ENCODE measurements at places on chromosomes 7 and 10. TPM values are rescaled to one million over a fixed set of nuclear protein-coding genes. Genes with fewer than 3 reads are reported as not detected.

Gene PPP1R3A
- total RNA-seq: 24.2 TPM

Gene PILRA
- total RNA-seq: 3.1 TPM

Gene CHST12
- 25.6 TPM for total RNA-seq

Gene ERVW-1
- not detected for total RNA-seq

Gene SOSTDC1
- total RNA-seq: 1.7 TPM

Gene ZCCHC24
- total RNA-seq: 56.5 TPM

Gene GRID2IP
- 0.24 TPM for total RNA-seq

Gene HYCC1
- 99.3 TPM for total RNA-seq

Gene DNAJC12
- total RNA-seq: 6.7 TPM

Gene LSM8
- 48.2 TPM for total RNA-seq

Gene WIPF3
- total RNA-seq: 1.3 TPM

DNA sequence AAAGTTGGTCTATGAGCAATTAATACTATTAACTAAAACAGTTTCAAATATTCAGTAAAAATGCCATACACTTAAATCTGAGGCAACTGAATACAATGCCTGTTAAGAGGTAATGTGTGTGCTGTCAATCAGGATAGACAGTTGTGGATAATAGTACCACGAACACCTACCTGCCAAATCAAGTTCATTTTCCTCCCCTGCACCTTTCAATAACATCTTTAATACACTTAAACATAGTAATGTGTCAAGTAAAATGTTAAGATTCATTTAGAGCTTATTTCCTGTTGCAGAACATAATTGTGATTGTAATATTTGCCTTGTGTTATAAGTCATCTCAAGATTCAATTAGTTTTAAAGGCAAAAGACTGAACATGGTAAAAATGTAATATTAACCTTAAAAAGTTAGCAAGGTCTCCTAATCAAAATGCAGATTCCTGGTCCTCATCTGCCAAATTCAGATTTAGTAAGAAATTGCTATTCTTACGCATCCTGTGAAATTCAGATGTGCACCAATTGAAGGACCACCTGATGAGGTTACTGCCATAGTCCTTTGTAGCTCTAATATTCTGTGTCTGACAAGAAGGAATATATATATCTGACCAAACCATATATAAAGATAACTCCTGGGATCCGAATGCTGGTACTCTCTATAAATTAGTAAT lies 37.1 kb downstream of the COL1A2 start:
- DNase-seq: peak; percentile 65

DNA sequence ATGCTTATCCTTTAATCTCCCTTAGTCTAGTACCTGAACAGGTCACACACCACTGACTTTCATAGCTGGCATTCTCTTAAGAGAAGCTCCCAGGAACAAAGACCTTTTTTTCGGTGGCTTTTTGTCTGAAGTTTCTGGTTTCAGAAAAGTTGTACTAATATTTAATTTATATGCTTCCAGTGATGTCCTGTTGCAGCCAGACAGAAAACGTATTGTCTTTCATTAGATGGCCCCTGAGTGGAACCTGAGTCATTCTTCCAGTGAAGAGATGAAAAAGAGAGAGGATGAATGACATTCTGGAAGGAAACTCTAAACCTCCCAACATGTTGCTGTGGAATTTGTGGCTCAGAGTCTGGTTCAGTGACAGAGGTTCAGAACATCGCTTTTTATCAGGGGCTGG lies 274.8 kb upstream of the TAC1 start:
- no peak for DNase-seq

DNA sequence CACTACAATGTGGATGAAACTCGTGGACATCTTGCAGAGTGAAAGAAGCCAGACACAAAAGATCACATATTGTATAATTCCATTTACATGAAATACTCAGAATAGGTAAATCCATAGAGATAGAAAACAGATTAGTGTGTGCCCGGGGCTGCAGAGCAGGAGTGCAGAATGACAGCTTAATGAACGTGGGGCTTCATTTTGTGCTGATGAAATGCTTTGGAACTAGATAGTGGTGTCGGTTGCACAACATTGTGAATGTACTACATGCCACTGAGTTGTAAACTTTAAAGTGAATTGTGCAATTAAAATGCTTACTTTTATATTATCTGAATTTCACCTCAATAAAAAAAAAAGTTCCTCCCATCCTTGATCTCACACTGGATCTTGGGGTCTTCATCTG lies 31.8 kb upstream of the CARD11 start:
- no peak for DNase-seq

GRCh38 chr10:125859128-125859817 lies 21.8 kb downstream of the DHX32 start:
- no peak for DNase-seq

- peak; percentile 49 for DNase-seq
Observed at GRCh38 chr10:82811621-82812020, 936.6 kb downstream of the NRG3 start.

DNA sequence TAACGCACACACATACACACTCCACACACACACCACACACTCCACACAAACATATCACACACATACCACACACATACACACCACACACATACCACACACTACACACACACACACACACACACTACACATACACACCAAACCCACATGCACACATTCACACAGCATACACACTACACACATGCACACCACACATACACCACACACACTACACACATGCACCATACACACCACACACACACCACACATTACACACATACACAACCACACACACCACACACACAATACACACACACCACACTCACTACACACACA lies 66.3 kb downstream of the MKI67 start:
- no peak for DNase-seq

- DNase-seq: peak; percentile 5
Observed at GRCh38 chr10:9709849-9710248, 1307.8 kb upstream of the CELF2 start.

DNA sequence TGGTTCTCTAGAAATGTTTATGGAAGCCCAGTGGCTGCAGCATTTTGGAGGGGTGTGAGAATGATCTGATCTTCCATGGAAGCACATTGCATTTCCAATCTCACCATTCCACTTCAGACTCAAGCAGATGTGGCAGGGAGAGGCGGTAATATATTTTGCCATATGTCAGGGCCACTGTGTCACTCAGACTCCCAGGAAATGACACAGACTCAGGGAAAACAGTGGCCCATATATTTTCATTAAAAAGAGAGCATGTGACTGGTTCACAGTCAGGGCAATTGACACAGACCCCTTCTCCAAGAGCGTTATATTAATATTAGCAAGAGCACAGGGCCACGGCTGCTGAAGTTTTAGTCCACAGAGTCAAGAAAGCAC lies 149.3 kb upstream of the NRP1 start:
- DNase-seq: no peak

GRCh38 chr7:82382276-82382675 lies 61.3 kb downstream of the CACNA2D1 start:
- no peak for DNase-seq

DNA sequence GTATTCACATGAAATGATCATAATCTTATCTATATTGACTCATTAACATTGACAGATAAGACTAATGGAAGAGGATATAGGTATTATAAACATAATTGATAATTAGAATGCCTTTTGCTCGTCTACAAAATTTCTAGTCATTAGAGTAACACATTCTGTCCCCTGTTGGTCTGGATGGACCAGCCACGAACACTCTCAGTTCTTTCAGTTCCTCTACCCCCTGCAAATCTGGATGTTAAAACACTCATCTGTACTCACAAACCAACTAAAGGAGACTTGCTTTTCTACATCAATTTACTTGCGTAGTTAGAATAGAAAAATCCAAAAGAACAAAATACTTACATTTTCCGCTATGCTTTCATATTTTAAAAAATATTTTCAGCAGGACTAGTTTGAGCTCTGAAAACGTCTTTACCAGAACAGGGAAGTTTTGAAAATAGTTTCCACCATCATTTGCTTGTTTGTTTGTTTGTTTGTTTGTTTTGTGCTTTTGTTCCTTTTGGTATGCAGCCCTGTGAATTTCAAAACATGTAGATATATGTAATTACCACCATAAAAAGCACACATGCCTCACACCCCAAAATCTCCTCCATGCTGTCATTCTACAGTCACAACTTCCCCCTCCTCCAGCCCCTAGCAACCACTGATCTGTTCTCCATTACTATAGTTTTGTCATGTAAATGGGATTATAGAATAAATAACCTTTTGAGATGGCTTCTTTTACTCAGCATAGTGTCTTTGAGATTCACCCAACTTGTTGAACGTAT lies 103.8 kb downstream of the FZD1 start:
- DNase-seq: no peak

- DNase-seq: no peak
Observed at GRCh38 chr7:106954840-106955239, 89.7 kb upstream of the PRKAR2B start.

DNA sequence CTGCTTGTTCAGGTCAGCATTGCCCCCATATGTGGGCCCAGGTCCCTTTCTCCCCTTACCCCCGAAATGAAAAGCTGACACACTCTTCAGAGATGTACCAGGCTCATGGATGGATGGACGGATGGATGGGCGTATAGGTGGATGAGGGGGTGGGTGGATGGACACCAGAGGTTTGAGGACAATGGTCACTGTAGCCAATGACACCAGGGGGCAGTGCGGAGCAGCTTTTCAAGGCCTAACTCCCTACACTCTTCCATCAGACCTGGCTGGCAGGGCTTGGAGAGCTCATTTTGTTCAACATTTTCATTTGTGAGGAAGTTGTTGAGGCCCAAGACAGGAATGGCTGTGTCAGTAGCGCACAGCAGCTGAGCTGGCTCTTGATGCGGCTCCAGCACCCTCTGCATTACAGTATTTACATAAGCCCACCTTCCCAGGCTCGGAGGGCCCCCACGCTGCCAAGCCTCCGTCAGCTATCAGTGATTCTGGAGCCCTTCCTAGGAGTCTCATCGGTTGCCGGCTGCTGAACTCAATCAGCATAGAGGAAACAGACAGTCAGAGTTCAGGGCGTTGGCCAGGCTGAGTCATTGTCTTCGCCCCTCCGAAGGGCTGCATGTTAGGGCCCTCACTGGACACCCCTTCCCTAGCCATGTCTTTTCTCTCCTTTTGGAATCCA lies 11.6 kb upstream of the FFAR4 start:
- DNase-seq: peak; percentile 89

DNA sequence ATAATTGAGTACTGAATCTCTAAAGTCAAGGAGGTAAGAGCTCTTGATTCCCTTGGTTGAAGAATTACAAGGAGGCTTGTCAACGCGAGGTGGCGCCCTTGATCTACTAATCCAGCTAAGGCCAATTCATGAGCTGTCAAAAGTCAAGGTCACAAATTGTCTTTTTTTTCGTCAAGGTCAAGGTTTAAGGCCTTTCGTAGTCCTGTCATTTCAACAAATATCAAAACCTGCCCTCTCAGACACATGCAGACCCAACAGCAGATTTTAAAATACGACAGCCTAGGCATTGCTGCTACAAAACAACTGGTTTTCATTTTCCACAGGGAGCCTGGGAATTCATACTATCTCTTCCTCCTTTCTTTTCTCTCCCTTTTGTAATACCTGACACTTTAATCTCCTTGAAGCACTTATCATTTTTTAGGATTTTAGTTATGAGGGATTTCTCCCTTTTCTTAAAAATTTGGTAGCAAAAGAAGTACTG lies 3.6 kb downstream of the HOXA13 start:
- DNase-seq: peak; percentile 81

- DNase-seq: no peak
Observed at GRCh38 chr10:30870896-30871295, 160.8 kb downstream of the ZNF438 start.

DNA sequence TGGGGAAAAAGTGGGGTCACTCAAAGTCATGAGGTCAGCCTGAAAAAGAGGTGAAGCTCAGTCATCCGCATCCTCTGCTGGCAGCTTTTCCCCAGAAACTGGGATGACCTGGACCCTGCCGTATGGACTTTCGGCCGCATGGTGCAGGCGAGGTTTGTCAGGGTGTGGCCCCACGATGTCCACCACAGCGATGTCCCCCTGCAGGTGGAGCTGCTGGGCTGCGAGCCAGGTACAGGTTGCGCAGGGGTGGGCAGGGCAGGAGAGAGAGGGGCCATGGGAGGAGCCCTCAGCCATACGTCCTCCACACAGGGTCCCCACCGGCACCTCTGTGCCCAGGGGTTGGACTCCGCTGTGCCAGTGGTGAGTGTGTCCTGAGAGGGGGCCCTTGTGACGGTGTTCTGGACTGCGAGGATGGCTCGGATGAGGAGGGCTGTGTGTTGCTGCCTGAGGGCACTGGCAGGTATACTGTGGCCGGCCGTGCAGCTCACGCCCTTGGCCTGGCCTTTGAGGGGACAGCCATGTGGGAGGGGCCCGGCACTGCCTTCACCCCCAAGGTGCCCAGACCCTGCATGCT lies 23.0 kb upstream of the ZNF467 start:
- no peak for DNase-seq

- peak; percentile 14 for DNase-seq
Observed at GRCh38 chr10:50511492-50512213, 112.1 kb downstream of the SGMS1 start.
